IPS-NIHi11 (cell line): ENCODE measurements at places on chromosomes 7 and 10.

DNA sequence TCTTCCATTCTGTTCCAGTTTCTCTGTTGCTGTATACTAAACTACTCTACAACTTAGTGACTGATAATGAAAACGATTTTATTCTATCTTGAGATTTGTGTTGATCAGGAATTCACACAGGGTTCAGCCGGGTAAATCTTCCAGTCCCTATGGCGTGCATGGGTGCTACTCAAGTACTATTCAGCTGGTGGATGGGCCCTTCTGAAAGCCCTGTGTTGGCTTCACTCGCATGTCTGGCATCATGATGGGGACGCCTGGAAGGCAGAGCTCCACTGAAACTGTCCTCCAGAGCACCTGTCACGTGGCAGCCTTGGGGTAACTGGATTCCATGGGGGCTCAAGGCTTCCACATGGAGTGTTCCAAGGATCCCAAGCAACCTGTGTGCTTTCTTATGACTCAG, 86.0 kb upstream of the ZMIZ1 start:
- no peak for DNase-seq

- no peak for DNase-seq
Measured at GRCh38 chr7:22992874-22993840, 20.8 kb downstream of the HYCC1 start.

GRCh38 chr7:28114056-28114455, 66.5 kb downstream of the JAZF1 start:
- DNase-seq: no peak

GRCh38 chr7:102291056-102291915, 4.6 kb downstream of the SH2B2 start:
- no peak for DNase-seq

DNA sequence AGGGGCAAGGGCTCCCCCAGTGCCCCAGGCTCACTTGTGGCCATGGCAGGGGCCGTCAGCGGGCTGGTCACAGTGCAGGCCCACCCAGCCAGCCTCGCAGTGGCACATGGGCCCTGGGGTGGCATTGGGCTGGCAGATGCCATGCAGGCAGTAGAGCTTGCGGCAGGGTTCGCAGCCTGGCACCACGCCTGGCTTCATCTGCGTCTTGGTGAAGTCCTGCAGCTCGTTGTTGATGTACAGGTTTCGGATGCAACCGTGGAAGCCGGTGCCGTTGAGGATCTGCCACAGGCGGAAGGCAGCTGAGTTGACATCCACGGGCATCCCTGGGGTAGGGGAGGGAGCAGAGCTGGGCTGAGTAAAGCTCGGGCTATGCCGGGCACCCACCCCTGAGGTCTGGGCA, 170.6 kb downstream of the LCOR start:
- no peak for DNase-seq

DNA sequence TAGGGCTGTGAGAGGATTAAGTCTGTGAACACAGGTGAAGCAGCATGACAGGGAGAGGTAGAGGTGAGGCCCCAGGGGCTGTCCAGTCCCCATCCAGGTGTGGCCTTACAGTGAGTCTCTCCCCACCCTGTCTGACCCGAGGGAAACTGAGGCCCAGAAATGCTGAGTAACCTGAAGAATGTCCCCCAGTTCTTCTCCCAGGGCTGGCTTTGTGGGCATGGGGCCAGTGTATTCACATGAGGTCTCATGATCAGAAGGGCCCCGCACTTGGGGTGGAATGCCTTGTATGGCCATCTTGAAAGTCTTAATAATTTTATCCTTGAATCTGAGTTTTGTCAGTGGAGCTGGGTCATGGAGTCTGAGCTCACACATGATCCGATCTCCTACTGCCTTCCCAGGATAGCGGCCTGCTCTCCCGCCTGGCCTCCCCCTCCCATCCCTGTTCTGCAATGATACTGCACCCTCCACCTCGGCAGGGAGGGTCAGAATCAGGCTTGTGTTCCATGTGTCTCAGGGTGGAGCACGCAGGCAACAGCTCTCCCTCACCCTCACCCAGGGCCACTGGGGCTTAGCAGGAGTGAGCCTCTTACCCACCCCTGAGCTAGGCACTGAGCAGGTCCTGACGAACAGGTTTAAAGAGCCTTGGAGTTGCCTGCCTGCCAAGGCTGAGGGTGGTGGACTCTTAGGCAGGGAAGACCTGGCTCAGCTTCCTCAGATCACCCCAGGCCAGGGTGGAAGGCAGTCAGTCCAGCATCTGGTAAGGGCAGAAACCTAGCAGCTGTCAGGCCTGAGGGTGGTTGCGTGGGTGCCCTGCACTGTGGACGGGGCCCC, 41.4 kb upstream of the NPFFR1 start:
- DNase-seq: no peak

- no peak for DNase-seq
Measured at GRCh38 chr10:86663576-86664339, 4.6 kb upstream of the LDB3 start.

DNA sequence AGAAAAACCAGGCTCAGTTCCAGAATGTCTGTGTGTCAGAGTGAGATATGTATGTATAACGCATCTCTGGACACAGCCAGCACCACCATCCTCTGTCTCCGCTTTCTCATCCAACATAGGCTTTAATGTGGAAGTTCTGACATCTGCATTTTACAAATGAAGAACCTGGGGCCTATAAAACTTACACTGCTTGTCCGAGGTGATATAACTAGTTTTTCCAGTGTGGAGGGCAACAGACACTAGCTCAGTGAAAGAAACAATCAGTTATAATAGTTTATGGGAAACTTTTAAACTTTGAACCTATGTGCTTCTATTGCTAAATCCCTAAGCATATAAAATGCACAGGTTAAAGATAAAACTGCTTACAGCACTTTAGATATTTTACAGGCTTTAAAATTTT, 208.7 kb downstream of the CRPPA start:
- no peak for DNase-seq

- DNase-seq: no peak
Measured at GRCh38 chr7:46257761-46258448, 336.8 kb upstream of the IGFBP3 start.

DNA sequence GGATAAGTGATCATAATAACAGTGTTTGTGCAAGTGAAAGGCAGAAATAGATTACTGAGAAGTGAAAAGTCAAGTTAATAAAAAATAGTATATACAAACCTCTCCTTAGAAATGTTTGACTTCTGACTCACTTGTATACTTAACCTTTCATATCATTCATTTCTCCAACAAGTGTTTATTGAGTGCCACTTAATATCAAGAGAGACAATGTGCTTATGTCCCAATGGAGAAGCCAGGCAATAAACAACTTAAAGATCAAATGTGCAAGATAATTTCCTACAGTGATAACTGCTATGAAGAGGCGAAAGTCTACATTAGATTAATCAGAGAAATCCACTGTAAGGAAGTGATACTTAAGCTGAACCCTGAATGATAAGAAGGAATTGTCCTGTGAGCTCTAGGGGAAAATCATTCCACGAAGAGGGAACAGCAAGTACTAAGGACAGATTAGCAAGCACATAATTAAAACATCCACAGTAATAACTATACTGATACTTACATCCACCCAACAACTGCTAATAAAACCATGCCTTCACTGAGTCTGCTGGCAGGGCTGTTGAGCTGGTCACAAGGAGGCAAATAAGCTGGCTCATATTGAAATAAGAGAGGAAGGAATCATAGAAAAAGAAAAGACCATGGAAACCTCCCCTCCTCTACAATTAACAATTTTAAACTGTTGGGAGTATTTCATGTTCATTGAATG, 203.5 kb downstream of the CTNNA3 start:
- no peak for DNase-seq

- DNase-seq: peak; percentile 32
Measured at GRCh38 chr10:46293832-46294640, 7.2 kb downstream of the ANTXRL start.

DNA sequence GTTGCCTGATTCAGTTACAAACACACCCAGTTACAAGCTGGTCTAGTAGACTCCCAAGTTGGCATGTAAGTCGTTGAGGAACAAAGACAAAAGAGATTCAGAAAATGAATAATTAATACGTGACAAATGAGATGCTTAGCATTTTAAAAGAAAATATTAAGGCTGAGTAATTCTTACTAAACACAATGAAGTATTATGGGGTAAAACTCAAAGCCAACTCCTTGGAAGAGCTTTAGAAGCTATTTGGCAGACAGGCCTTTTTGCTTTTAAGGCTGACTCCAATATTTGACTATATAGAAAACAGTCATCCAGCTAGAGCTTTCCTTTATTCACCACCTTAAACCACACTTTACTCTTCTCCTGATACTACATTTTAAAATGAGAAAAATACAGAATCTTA, 5.4 kb downstream of the TRDMT1 start:
- DNase-seq: no peak

DNA sequence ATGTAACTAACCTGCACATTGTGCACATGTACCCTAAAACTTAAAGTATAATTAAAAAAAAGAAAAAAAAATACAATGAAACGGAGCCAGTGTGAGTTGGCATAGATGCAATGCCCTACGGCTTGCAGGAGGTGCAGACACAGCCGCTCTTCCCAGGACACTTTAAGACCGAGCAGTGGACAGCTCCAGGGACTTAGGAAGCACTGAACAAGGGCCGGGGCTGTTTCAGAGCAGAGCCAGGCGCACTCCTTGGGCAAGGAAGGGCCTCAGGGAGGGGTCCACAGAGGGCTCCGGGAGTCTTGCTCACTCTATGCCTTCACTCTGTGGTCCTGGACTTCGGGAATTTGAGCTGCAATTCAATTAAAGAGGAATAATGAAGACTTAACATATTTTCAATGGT, 355.3 kb downstream of the TCERG1L start:
- peak; percentile 31 for DNase-seq

- DNase-seq: no peak
Measured at GRCh38 chr10:30862486-30862885, 169.2 kb downstream of the ZNF438 start.

DNA sequence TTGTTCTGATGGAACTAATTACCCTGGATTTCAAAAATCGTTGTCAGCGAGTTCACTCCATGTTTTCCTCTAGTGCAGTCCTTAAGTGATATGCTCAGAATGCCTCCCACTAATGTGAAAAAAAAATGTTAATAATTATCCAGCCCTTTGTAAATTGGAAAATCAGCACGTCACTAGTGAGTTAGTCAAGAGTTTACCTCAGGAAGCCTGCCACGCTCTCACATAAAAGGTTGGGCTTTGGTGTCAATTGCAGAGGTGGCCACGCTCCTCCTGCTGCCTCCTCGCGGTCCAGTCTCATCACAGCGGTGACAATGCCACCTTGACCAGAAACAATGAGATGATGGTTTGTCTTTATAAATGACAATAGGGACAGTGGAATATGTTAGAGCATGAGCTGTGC, 22.5 kb downstream of the UPP1 start:
- DNase-seq: no peak

- no peak for DNase-seq
Measured at GRCh38 chr7:21938463-21938862, 7.2 kb downstream of the CDCA7L start.

GRCh38 chr7:157462419-157462771, 125.6 kb downstream of the DNAJB6 start:
- no peak for DNase-seq

DNA sequence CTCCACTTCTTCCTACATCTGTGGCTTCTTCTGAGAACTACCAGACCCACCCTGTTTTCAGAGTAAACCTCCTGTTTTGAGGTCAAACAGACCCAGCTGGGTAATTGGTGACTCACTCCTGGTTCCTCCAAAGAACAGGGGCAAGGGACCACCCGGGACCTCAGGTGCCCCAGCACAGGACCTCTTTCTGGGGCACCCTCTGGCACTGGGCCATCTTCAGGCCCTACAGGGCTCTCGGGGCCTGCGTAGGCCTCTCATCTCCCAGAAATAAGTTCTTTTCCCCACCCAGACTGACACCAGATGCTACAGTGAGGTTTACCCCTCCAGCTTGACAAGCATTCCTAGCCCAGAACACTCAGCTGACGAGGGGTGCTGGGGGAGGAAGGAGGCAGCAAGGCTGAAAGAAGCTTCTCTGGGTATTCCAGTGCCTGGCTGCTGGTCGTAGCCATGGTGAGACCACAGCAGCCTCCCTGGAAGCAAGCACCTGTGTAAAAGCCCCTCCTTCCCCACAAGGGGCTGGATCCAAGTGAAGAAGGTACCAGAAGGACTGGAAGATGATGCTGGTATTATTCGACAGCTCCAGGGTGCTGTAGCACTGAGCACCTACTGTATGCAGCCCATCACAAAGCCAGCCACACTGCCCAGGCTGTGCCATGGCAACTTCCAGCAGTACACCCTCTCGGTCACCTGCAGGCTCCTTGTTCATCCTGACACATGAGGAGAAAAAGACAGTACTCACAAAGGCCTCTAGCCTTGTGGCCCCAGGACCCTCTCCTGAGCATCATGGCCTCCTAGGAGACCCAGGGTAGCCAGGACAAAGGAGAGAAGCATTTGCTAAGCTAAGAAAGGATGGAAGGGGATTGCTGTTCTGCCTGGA, 47.4 kb downstream of the ALOX5 start:
- DNase-seq: no peak

GRCh38 chr7:92765725-92766124, 70.6 kb downstream of the CDK6 start:
- no peak for DNase-seq

GRCh38 chr10:110447886-110448285, 49.8 kb upstream of the DUSP5 start:
- no peak for DNase-seq

DNA sequence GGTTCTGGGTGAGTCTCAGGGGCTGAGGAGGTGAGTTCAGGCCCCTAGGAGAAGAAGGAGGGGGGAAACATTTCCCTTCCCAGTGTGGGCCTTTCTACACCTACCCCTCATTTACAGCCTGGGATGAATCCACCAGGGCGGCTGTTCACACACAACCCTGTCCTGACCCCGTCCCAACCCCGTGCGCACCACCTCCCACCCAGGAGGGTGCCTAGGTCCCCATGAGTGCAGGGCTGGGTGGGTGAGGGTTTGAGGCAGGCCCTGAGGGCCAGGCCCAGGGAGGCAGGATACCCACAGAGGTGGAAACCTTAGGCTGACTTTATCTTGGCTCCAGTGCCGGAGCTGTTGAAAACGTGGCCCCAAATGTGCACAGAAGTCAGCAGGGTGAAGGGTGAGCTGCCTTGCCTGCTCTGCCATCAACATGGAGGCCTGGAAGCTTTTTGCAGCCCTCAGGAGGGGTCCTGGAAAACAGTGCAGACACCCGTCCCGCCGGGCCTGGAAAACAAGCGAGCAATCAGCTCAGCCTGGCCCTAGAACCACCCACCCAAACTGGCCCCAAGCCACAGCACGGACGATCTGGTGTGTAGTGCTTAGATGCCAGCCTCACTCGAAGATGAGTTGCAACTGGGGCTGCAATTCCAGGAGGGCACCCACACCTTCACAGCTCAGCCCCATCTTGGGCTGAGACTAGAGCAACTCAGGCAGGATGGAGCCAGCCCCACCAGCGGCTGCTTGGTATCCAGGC, 9.3 kb upstream of the RET start:
- DNase-seq: no peak

DNA sequence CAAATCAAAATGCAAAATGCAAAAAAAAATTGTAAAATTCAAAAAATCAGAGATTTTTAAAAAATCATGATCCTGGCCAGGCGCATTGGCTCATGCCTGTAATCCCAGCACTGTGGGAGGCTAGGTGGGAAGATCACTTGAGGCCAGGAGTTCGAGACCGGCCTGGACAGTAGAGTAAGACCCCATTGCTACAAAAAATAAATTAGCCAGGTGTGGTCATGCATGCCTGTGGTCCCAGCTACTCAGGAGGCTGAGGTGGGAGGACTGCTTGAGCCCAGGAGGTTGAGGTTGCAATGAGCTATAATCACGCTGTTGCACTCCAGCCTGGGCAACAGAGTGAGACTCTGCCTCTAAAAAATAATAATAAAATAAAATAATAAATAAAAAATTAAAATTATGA, 155.8 kb upstream of the TCF7L2 start:
- no peak for DNase-seq
